ENCODE measurements at places on chromosomes 11 and 22. TPM values are rescaled to one million over a fixed set of nuclear protein-coding genes. Genes with fewer than 3 reads are reported as not detected.

Gene CYB5R3
- total RNA-seq = 167 TPM

Gene CCDC86
- total RNA-seq = 16.8 TPM

Gene OR2D2
- not detected for total RNA-seq

Gene FAM111B
- 0.22 TPM for total RNA-seq

Gene CREB3L1
- 6.9 TPM for total RNA-seq

Gene NTM
- total RNA-seq = 10.9 TPM

Gene CCND1
- 160 TPM for total RNA-seq

DNA sequence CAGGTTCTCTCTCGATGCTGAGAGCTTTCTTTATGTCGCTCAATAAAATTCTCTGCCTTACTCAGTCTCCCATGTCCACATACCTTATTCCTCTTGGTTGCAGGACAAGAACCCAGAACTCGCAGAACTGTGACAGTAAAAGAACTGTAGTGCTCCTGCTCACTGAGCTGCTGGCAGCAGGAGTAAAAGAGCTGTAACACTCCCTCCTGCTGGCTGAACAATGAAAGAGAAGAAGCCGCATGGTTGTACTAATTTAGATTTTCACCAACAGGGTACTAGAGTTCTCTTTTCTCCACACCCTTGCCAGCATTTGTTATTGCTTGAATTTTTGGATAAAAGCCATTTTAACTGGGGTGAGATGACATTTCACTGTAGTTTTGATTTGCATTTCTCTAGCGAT, 433.2 kb downstream of the GUCY1A2 start:
- no peaks in the 10 kb centered on the region for H3K27me3 ChIP-seq
- no peaks in the 10 kb centered on the region for H3K36me3 ChIP-seq
- no peak for DNase-seq
- H3K4me1 ChIP-seq = no peaks in the 10 kb centered on the region
- no peak overlapping the region for H3K27ac ChIP-seq
- H3K4me3 ChIP-seq = no peak overlapping the region

GRCh38 chr11:113397821-113398220, 10.2 kb downstream of the ANKK1 start:
- peaks cover 17% of the 10 kb centered on the region for H3K36me3 ChIP-seq
- H3K4me1 ChIP-seq = no peaks in the 10 kb centered on the region
- H3K27me3 ChIP-seq = no peaks in the 10 kb centered on the region
- H3K27ac ChIP-seq = no peak overlapping the region
- no peak overlapping the region for H3K4me3 ChIP-seq

DNA sequence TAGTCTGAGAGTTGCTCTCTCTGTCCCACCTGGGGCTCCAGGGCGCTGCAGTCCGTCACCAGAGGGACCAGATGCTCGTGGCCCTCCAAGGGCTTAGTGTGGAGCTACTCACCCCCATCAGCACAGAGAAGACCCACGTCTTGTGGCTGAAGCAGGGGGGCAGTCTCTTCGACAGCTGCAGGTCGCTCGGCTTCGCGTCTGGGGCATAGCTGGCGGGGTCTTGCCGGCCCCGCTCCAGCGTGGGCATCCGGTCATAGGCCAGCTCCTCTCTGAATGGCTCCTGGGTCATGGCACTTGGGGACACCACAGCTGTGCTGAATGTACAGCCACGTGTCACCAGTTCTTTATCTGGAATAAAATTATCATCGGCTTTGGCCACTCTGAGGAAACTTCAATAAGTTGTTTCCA, 608 bp downstream of the MLC1 start:
- peaks cover 56% of the 10 kb centered on the region for H3K27me3 ChIP-seq
- no peak for DNase-seq
- no peaks in the 10 kb centered on the region for H3K36me3 ChIP-seq
- H3K4me1 ChIP-seq = no peaks in the 10 kb centered on the region
- H3K27ac ChIP-seq = no peak overlapping the region

DNA sequence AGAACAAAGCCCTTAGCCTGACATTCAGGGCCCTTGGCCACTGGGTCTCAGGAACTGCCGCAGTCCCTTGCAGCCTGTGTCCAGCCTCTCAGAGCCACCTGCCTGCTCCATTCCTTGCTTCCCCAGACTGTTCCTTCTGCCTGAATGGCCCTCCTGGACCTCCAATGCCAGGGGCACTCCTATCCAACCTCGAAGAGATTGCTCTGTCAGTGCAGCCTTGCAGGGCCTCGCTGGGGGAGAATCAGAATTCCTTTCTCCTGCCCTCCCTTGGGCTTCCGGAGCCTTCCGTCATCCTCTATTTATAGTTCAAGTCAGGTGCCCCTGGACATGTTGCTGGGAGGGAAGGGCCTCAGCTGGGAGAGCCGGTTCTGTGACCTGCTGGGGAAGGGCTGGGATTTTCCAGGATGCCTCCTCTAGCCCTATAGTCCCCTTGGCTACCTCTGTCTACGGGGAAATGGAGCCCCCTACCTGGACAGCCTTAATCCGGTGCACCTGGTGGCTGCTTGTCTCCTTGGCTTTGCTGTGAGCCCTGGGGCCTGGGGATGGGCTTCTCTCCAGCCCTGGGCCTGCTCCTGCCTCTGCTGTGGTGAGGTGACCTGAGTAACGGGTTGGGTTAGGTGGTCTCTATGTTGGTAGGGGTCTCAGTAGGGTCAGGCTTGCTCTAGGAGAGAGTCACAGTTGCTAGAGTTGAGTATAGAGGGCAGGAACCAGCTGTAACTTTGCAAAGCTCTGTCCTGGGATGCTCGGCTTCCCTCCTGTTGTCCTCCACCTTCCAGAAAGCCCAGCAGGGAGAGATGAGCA, 45.9 kb upstream of the SYT7 start:
- peaks cover 2% of the 10 kb centered on the region for H3K27me3 ChIP-seq
- H3K27ac ChIP-seq = no peak overlapping the region
- H3K36me3 ChIP-seq = no peaks in the 10 kb centered on the region

GRCh38 chr11:123742724-123743120, 1.3 kb upstream of the ZNF202 start:
- H3K4me1 ChIP-seq = no peaks in the 10 kb centered on the region
- peaks cover 5% of the 10 kb centered on the region for H3K36me3 ChIP-seq
- no peak for DNase-seq
- H3K27me3 ChIP-seq = no peaks in the 10 kb centered on the region
- no peak overlapping the region for H3K4me3 ChIP-seq

DNA sequence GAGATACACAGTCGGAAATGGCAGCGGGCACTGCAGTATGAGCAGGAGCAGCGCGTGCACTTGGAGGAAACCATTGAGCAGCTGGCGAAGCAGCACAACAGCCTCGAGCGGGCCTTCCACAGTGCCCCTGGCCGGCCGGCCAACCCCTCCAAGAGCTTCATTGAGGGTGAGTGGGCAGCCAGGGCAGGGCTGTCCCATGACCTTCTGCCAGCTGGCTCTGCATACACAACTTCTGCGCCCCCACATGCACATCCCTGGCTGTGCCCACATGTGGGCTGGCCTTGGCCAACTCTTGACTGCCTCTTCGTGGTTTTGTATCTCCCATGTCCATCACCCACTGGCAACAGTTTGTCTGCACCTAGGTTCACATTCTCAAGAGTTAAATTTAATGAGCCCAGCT, 81.1 kb downstream of the MORC2 start:
- H3K4me1 ChIP-seq = no peaks in the 10 kb centered on the region
- peaks cover 37% of the 10 kb centered on the region for H3K36me3 ChIP-seq
- H3K27ac ChIP-seq = no peak overlapping the region
- H3K27me3 ChIP-seq = no peaks in the 10 kb centered on the region
- DNase-seq = no peak

DNA sequence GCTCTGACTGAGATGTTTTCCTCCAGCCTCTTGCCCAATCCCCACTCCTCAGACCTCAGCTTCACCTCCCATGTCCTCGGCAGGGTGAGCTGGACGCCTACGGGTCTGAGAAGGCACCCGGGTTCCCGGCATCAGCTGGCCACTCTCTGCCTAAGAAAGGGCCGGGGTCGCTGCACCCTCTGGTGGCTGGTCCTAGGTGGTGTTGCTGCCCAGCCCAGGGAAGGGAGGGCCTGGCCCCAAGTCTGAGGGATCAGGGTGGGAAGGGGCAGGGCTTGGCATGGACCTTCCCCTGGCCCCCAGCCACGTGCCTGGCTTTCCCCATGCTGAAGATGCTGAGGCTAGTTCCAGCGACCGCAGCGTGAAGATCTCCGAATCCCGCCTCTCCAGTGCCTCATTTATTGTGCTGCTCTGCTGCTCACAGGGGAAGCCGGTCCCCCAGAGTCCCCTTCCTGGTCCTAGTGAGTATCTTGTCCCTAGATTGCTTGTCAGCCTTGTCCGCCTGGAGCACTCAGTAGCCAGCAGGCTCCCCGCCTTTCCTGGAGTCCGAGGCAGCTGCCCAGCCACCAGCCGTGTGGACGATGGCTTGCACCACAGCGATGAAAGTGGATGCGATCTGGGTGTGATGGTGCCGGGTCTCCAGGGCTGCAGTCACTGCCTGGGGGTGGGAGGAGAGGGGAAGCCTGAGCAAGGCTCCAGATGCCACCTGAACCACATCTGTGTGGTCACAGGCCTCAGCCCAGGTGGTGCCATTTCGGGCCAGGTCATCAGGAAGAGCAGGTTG, 2.9 kb upstream of the GGT5 start:
- peak; percentile 89 for DNase-seq
- no peaks in the 10 kb centered on the region for H3K27me3 ChIP-seq

GRCh38 chr11:118757876-118758399, 33.0 kb downstream of the DDX6 start:
- peaks cover 4% of the 10 kb centered on the region for H3K4me1 ChIP-seq
- no peak overlapping the region for H3K4me3 ChIP-seq
- H3K27me3 ChIP-seq = no peaks in the 10 kb centered on the region
- no peak for DNase-seq

GRCh38 chr11:78938971-78939370, 364.3 kb upstream of the NARS2 start:
- no peak for DNase-seq
- no peak overlapping the region for H3K27ac ChIP-seq
- no peaks in the 10 kb centered on the region for H3K27me3 ChIP-seq
- H3K4me1 ChIP-seq = no peaks in the 10 kb centered on the region
- no peaks in the 10 kb centered on the region for H3K36me3 ChIP-seq

GRCh38 chr11:92222701-92223100, 1.9 kb upstream of the FAT3 start:
- no peak overlapping the region for H3K4me3 ChIP-seq
- no peaks in the 10 kb centered on the region for H3K36me3 ChIP-seq
- H3K27ac ChIP-seq = no peak overlapping the region
- peaks cover 42% of the 10 kb centered on the region for H3K4me1 ChIP-seq

DNA sequence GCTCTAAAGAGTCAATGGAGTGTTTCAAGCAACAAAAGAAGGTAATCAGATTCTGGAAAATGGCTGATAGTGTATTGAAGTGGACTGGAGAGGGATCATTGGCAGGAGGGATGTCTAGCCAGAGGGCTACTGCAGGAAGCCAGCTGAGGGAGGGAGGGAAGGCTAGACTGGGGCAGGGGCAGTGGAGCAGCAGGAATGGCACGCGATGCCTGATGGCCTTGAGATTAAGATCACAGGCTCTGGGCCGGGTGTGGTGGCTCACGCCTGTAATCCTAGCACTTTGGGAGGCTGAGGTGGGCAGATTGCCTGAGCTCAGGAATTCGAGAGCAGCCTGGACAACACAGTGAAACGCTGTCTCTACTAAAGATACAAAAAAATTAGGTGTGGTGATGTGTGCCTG, 47.5 kb upstream of the PRDM11 start:
- H3K4me1 ChIP-seq = no peaks in the 10 kb centered on the region
- H3K27ac ChIP-seq = no peak overlapping the region
- H3K36me3 ChIP-seq = no peaks in the 10 kb centered on the region

GRCh38 chr11:132538642-132539041, 993.7 kb downstream of the OPCML start:
- no peaks in the 10 kb centered on the region for H3K4me1 ChIP-seq
- no peak overlapping the region for H3K4me3 ChIP-seq
- no peak overlapping the region for H3K27ac ChIP-seq
- H3K36me3 ChIP-seq = no peaks in the 10 kb centered on the region
- H3K27me3 ChIP-seq = no peaks in the 10 kb centered on the region

GRCh38 chr22:49869086-49869830, 15.6 kb downstream of the ZBED4 start:
- H3K4me3 ChIP-seq = no peak overlapping the region
- no peak for DNase-seq
- no peak overlapping the region for H3K27ac ChIP-seq
- H3K27me3 ChIP-seq = no peaks in the 10 kb centered on the region
- no peaks in the 10 kb centered on the region for H3K36me3 ChIP-seq
